Central memory CD8-positive, alpha-beta T cell (primary cell): ENCODE measurements at places on chromosomes 6 and 20.

DNA sequence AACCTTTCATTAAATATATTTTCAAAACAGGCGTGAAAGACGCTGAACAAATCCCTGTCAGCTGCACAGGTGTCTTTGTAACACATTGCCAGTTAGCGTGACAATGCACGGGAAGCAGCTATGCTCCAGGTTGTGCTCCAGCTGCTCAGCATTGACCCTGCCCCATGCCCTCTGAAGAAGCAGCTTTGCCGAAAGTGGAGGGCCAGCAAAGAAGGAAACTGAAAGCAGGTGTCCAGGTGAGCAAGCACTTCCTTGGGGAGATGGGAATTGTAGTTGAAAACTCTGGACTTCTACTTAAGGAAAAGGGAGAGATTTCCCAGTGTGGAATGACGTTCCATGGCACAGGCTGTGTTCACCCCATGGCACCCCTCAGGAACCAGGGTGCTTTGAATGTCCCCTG, 125.7 kb downstream of the TTLL2 start:
- DNase-seq, result no peak

DNA sequence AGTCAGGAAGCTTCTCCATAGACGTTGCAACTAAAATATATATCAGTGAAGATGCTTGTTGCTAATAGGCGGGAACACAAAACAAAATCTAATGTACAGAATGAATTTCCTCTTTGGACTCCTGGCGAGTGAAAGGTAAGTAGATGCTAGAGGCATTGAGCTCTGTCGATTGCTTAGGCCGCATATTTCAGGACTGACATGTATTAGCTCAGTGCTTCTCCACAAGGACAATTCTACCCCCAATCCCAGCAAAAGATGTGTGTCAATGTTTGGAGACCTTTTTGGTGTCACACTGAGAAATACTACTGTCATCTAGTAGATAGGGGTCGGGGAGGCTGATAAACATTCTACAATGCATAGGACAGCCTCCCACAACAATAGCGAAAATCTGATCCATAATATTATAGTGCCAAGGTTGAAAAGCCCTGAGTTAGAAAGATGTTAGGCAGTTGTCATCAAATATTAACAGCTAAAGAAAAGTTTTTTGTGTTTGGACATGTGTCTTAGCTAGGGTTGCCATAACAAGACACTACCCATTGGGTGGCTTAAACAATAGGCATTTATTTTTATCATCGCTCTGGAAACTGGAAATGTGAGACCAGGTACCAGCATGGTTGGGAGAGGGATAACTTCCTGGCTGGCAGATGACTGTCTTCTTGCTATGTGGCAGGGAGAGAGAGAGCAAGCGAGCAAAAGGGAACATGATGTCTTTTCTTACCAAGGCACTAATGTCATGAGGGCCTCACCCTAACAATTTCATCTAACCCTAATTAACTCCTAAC, 48.0 kb upstream of the BCAS1 start:
- no peak for DNase-seq

DNA sequence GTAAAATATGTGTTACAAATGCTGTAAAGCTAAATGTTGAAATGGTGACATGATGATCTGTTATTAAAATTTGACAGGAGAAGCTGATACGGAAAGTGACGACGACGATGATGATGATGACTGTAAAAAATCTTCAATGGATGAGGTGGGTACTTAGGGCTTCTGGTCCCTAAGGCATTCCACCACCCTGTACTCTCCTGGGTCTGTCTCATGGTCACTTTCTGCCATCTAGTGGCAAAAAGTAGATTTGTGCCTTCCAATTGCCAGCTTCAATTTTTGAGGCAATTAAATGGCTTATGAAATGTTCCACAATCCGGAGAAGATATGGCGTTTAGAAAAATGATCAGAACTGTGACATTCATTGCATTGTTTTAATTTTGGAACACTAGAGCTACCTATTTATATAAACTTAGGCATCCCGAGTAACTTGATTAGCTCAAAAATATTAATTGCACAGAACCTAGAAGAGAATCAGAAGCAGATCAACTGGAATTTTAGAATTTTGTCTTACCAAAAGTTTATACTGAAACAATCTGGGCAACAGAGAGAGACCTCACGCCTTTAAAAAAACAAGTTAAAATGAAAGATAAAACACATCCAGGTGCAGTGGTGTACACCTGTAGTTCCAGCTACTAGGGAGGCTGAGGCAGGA, 346.5 kb upstream of the PLCB4 start:
- no peak for DNase-seq

DNA sequence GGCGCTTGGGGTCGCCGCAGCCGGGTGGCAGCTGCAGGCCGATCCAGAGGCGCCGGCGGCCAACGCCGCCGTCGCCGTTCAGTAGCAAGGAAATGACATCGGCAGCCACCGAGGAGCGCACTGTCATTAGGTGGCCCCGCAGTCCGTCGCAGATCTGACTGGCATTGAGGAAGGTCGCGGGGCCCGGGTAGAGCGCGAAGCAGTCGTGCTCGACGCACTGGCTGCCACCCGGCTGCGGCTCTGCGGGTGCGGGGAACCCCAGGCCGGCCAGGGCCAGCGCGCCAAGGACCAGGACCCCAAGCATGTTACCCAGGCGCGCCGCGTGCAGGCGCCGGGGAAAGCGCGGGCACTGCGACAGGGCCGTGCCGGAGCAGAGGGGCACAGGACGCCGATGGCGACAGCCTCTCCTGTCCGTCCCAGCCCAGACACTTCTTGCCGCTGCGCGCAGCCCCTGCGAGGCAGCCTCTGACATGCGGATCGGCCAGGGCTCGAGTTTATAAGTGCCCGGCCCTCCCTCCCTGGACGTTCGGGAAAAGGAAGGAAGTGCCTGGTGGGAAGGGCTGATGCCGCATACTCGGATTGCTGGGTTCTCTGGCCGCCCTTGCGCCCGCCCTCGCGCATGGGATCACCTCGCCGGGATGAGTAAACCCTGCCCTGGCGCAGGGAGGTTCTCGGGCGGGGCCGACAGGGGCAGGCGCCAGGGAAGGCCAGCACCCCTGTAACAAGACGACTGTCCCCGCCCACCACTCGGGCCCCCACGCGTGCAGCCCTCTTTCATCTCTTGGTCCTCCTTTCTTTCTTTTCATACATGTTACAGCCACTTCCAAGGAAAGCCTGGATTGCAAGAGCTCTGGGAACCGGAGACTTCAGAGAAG, at the start of gene THBD:
TSS of gene THBD (minus strand) at position 472 of the 875 bp plus-strand sequence. CDS start at position 304, 168 bp downstream.
- DNase-seq, result no peak

- no peak for DNase-seq
Observed at GRCh38 chr6:99119109-99120031, 171.6 kb upstream of the FBXL4 start.
